ENCODE measurements at places on chromosomes 7 and 10.

DNA sequence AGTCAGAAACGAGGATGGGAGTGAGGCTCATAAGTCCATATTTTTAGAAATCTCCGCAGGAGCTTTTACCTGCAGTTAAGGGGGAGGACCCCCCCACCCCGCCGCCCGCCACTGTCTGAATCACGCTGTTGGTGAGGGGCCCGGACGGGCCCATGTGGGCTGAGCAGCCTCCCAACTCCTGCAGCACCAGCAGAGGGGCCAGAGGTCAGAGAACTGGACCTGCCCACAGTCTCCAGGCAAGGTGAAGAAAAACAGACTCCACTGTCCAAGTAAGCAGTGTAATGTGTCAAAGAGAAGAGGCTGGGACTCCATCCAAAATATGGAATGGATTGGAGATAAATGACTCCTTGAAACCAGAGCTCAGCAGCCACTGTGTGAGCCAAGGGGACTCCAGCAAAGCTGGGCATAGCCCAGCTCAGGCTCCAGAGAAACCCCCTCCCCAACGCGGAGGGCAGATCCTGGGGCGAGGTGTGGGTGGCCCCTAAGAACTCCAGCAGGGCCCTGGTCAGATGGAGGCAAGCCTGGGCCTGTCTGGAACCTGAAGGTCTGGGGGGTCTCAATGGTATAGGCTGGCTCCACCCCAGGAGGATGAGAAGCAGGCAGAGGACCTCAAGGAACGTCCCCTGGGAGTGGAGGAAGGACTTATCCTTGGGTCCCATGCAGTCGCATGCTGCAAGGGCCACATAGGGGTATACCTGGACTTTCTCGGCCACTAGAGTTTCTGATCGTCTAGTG is 128.5 kb upstream of the TNS3 start:
- no peak for DNase-seq

- DNase-seq = no peak
These were observed 67.0 kb upstream of the ZMIZ2 start for GRCh38 chr7:44681645-44682044.

GRCh38 chr7:112987171-112987570 is 99.5 kb downstream of the GPR85 start:
- DNase-seq = no peak

DNA sequence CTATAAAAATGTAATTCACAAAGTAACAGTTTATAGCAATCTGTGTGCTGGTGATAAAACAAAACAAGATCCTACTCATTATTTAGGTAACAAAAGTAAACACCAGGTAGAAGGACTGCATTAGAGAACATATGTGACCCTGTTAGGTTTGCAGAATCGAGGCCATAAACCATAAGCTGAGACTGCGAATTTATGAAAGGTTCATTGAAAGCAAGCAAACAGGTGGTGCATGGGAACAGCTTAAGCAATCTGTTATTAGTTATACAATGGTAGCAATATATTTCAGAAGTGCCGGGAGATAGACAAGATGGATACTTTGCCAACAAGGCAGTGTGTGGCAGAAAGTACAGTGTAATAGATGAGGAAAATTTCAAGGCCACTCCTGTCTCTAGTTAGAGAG is 23.5 kb upstream of the FAM133B start:
- DNase-seq = no peak

- no peak for DNase-seq
These were observed 126.3 kb upstream of the TCERG1L start for GRCh38 chr10:131437556-131438475.

DNA sequence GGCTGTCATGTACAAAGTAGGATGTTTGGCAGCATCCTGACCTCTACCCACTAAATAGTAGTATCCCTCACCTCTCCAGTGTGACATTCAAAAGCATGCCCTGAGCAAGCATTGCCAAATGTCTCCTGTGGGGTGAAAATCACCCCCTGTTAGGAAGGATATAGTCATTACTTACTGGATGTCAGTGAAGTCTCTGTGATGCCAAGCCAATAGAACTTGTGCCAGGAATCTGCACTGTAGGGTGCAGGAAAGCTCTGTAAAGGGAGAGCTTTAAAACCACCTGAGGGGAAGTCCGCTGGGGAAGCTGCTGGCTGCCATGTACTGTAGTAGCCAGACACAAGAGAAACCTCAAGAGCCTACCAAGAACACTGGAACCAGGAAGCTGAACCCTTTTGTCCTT is 170.7 kb upstream of the DKK1 start:
- DNase-seq = no peak

- no peak for DNase-seq
These were observed 29.2 kb downstream of the TRRAP start for GRCh38 chr7:98907570-98907969.

- DNase-seq = no peak
These were observed 465.9 kb upstream of the CELF2 start for GRCh38 chr10:10551596-10552301.

DNA sequence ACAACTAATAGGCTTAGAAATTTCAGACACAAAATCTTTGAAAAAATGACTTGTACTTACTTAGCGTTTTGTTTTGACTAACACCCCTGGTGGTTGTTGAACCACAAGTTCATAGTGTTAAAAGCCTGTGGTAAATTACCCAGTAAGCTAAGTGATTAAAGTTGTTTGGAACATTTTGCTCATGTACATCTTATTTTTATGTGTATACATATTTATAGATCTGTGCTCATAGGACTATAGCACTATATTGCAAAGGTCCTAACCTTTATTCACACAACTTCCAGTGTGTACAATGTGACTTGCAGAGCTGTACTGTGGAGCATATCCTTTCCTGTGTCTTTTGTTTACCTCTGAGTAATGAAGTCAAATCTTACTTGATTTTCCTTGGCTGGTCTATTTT is 79.6 kb downstream of the BMPR1A start:
- DNase-seq = peak; percentile 11

DNA sequence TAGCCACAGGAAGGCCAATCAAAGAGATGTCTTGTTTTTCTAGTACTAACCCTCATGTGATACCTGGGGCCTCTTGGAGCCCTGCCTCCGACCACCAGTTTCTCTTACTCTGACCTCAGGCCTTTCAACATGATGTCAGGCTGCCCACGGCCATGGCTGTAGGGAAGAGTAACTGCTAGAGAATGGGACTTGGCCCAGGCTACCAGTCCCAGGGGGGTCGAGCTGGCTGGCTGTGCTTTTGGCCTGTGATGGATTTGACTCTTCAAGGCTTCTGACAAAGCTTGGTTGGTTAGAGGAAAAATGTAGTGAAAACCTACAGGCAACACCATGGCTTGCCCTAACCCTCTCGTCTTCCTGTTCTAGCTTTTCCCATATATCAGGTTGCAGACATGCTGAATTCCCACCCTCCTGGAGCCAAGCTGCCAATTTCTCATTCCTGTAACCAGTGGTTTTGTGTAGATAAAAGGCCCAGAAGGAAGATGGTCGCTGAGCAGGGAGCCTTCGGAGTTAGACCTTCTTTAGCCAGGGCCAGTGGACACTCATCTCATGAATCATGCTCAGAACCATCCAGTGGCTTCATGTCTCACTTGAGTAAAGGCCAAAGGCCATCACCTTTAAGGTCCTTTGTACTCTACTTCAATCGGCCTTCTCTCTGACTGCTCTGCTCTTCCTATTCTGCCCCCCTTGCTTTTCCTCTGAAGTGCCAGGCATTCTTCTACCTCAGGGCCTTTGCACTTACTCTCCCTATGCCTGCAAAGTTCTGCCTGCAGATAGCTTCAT is 19.7 kb downstream of the SUFU start:
- peak; percentile 57 for DNase-seq

DNA sequence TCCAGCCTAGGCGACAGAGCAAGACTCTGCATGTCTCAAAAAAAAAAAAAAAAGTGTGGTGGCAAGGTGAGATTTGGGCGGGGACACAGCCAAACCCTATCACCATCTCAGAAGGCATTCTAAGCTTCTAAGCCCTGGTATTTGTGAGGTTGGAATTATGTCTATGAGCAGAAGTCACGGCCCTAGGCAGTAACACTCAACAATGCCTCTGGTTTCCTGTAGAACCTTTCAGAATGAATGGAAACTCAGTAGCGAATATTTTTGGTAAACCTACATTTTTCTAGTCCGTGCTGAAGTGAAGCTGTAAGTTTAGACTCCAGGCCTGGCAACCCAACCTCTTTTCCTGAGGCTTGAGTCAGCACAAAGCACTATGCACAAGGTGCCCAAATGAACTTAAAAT is 88.3 kb downstream of the FAM107B start:
- no peak for DNase-seq

GRCh38 chr10:78284381-78284780 is 250.7 kb downstream of the RPS24 start:
- no peak for DNase-seq

DNA sequence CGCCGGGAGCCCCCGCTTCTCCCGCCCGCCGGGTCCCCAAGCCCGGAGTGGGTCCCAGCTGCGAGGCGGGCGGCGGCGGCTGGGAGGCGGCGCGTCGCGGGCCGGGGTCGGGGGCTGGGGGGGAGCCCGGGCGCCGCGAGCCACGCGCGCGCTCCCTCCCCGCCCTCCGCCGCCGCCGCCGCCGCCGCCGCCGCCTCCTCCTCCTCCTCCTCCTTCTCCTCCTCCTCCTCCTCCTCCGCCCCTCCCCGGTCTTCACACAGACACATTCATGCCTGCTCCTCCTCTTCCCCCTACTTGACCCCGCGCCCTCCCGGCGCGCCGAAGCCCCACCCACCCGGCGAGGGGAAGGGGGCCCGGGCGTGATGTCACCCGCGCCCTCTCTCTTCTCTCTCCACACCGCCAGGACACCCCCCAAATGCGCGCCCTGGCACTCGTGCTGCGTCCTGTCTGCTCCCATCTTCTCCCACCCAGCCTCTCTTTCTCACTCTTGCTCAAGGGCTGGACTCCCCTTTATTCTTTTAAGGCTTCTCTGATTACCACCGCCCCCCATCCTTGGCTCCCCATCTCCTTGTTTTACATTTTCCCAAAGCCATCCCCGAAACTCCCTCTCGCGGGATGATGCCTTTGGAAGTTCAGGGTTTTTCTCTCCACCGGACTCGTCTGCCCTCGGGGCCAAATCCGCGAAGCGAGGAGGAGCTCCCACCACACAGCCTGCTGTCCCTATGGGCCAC is 967 bp upstream of the GLI3 start:
- DNase-seq = no peak

- DNase-seq = no peak
These were observed 137.6 kb downstream of the ZNF467 start for GRCh38 chr7:149635561-149636329.

DNA sequence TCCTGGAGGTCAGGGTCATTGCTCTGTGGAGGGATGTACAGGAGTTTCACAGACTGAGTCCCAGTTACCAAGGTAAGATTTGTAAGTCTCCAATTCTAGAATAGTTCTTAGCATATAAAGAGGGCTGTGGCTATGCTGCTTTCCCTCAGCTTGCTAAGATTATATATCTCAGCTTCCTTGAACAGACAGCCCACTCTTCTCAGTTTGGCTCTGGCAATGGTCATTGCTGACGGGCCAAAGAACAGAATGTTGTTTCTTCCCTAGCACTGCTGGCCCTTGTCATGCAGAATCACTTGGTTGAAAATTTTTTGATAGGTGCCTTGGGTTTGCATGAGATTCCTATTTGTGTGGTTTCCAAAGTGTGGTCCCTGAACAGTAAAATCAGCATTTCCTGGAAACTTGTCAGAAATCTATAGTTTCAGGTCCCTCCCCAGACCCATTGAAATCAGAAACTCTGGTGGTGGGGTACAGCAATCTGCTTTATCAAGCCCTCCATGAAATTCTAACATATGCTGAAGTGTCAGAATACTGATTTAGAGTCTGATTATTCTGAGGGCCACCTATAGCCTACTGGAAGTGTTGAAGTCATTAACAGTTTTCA is 38.2 kb downstream of the NRBF2 start:
- no peak for DNase-seq

DNA sequence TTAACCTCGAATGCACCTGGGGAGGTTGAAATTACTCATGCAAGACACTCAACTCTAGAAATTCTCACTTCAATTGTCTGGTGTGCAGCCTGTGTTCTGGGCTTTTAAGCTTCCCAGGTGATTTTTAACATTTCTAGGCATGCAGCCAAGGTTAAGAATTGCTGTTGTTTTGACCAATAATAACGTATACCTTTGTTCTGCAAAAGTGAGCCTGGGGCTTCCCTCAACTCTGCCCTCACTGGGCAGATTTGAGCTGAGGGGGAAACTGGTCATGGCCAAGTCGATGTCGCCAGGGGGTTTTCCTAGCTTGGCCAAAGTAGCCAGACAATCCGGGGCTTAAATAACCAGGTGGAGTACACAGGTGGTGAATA is 568 bp downstream of the PRSS2 start:
- DNase-seq = peak; percentile 59

DNA sequence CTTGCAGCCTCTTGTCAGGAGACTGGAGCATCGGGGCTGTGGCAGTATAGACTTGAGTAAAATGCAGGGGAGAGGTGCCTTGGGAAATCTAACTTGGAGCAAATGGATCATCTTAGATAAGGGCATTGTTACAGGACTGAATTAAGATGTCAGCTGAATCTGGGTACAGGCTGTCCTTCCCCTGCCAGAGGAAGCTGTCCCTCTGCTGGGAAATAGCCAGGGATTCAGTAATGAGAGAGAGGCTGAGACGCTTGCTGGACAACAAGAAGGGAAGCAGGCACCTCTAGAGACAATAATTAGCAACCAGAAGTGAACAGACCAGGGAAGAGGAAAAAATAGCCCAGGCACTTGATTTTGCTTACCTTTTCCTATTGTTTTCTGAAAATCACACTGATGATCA is 20.7 kb upstream of the RAPGEF5 start:
- DNase-seq = no peak

DNA sequence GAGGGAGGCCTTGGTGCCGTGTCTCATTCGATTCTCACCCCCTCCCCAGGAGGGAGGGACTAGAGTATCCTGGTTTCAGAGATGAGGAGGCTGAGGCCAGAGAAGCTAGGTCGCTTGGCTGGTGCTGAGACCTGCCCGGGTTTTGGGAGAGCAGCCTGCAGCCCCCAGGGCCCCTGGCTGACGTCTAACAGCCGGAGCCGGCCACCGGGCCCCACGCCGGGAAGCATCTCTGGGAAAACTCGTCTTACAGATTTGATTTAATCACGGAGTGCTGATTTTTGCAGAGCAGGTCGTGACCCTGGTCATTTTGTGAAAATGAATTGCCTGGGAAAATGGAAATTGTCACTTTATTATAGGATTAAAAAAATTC is 97.5 kb downstream of the MICALL2 start:
- DNase-seq = no peak

DNA sequence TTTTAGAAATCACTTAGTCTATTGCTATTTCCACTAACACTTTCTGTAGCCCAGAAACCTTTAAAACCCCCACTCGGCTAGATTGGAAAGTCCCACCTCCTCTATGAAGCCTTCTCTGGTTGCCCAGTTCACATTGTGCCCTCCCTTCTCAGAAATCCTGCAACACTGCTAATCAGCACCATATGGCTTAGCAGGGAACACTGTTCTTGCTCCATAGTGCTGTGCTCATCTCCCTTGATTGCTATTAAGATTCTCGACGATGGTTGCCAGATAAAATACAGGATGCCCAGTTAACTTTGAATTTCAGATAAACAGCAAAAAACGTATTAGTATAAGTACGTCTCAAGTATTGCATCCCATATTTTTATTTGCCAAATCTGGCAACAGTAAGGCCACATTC is 40.1 kb upstream of the XPNPEP1 start:
- DNase-seq = no peak

DNA sequence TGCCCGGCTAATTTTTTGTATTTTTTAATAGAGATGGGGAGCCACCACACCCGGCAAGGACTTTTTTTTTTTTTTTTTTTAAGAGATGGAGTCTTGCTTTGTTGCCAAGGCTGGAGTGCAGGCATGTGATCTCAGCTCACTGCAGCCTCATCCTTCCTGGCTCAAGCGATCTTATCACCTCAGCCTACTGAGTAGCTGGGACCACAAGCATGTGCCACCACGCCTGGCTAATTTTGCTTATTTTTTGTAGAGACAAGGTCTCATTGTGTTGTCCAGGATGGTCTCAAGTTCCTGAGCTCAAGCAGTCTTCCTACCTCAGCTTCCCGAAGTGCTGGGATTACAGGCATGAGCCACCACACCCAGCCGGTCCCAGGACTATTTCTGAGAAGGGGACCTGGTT is 9.3 kb upstream of the MCU start:
- peak; percentile 54 for DNase-seq

Data from renal cortical epithelial cell (primary cell).